HCEC 1CT (cell line): ENCODE measurements at places on chromosomes 16 and 17.

DNA sequence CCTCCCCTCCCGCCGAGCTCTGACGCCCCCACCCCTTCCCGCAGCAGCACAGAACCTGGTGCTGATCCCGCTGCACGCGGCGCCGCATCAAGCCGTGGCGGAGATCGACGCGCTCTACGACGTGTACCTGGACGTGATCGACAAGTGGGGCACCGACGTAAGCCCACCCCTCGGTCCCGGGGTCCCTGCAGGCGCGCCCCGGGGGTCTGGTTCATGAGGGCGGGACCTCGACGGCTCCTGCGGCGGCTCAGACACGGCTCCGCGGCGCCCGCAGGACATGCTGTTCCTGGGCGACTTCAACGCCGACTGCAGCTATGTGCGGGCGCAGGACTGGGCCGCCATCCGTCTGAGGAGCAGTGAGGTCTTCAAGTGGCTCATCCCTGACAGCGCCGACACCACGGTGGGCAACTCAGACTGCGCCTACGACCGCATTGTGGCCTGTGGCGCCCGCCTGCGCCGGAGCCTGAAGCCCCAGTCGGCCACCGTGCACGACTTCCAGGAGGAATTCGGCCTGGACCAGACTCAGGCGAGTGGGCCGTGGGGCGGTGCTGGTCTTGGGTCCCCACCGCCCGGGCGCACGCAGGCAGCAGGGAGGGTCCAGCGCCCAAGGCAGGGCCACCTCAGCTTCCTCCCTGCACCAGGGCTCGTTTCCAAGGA is 1.4 kb downstream of the DNASE1L2 start:
- no peak for DNase-seq

DNA sequence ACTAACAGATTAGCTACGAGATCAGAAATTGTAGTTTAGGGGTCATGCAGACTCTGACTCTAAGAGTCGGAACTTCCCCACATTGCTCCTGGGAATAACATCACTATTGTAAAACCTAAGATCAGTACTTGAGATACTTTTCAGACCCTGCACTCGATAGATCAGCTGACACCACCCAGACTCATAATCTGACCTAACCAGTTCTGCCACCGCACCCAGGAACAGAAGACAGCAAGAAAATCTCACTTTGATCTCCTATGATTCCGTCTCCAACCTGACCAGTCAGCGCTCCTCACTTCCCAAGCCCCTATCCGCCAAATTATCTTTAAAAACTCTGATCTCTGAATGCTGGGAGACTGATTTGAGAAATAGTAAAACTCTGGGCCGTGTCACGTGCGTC is 27.2 kb upstream of the ASGR2 start:
- no peak for DNase-seq

GRCh38 chr17:1970843-1971384 is 54.2 kb downstream of the RTN4RL1 start:
- no peak for DNase-seq

DNA sequence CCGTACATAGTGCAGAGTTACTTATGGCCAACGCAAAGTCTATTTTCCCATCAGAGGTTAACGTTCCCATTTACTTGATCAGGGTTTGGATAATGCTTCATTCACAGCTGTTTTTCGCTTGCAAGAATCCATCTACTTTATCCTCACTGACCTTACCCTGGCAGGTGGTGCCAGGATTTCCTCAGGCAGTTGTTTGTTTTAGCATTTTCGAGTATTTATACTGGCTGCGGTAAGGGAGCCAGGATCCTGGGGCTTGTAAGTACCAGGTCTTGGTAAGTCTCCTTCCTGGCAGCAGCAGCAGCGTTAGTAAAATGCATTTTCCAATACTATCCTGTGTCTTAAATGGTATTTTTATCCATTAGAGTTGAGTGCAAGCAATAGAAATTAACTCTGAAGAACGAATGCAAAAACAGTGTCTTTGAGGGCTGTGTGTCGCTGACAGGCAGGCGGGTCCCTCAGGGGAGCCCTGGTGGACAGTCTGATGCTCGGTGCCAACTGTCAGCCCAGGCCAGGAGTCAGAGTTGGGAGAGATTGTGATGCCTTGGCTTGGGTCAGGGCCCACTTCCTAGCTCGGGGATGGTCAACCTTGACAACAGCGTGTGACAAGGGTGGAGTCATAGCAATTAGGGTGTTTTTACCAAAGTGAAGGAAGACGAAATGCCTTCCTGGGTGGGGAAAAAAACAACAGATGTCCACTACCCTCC is 92.4 kb upstream of the HSBP1 start:
- DNase-seq, result no peak

DNA sequence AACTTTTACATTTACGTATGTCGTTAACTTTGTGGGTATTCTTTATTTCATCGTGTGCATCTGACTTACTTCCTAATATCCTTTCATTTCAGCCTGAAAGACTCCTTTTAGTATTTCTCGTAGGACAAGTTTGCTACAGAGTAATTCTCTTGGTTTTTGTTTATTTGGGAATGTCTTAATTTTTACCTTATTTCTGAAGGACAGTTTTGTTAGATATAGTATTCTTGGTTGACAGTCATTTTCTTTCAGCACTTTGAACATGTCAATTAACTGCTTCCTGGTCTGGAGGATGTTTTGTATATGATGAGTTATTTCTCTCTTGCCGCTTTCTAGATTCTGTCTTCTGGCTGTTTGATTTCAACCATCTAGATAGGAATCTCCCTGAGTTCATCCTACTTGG is 109.2 kb upstream of the NACA2 start:
- DNase-seq, result no peak

DNA sequence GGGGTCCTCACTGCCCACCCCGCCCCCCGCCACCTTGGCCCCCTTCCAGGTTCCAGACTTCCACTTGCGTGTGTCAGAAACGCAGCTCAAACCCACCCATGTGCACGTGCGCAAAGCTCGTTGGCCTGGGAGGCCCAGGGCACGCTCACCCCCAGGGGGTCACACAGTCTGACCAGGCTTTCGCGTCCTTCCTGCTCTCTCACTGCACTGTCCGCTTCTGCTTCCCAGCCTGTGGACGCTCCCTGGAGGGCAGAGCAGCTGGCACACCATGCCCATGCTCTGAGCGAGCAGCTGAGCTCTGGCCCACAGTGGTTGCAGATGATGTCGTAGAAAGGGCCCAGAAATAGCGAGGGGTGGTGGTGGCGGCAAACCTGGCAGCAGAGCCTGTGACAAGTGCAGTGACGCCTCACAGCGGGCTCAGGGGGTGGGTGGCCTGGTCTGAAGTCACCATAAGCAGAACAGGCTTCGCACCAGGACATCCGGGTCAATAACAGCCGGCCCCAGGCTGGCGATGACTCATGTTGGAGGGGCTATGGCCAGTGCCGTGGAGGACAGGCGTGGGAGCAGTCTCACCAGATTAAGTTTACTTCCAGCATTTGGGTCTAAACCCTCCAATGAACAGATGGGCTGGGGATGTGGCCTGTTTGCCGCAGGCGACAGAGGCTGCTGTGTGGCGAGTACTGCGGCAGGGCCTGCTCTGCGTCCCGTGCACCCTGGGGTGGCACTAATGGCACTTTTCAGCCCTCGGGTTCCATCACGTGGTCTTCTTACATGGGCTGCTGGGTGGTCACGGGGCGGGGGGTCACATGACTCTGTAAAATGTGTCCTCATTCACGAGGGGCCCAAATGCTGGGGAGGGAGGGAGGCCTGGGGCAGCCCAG is 49.0 kb downstream of the NT5M start:
- DNase-seq, result peak; percentile 9

DNA sequence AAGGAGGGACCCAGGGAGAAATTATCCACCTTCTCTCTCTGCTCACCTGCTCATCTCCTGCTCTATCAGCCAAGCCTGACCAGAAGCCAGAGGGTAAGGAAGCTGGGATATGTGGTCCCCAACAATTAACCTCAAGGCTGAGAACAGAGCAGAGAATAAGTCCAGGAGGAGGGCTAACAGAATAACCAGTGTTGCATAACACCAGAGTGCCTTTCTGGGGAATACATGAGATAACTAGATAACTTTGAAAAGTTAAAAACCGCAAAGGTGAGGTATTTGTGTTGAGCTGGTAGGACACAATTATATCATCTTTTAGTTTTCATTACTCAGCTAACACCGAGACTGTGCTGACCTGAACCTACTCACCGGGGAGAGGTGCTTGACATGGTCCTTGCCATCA is 180.8 kb downstream of the SALL1 start:
- no peak for DNase-seq

GRCh38 chr16:49282690-49283375 is 1.2 kb upstream of the CBLN1 start:
- DNase-seq, result no peak

DNA sequence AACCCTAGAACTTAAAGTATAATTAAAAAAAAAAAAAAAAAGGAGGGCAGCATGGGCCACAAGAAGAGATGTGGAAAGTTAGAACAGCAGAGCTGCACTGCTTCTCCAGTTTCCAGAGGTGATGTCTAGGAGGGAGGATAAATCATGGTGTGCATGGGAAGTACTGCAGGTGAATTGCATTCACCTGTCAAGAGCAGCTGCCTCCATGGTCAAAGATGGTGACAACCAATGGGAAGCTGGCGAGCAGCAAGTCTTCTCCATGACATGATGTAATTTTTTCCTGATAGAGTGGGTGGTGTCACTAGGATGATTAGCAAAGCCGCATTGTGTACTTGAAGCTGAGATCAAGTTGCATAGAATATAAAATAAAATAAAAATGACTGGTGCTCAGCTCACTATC is 95.6 kb upstream of the HS3ST4 start:
- DNase-seq, result no peak

GRCh38 chr16:8889893-8890548 is 7.9 kb downstream of the LITAFD start:
- DNase-seq, result no peak

DNA sequence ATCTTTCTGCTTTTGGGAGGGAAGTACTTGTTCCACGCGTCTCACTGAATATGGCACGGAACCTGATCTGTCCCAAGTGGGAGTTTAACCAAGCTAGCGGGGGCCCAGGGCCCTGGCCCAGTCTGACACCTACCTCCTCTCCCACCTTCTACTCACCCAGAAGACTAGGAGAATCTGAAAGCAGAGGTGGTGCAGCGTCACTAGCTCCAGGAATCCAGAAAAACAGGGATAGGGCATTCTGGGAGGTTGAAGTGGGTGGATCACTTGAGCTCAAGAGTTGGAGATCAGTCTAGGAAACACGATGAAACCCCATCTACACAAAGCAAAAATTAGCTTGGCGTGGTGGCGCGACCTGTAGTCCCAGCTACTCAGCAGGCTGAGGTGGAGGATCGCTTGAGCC is 163.5 kb upstream of the ZNF267 start:
- no peak for DNase-seq

DNA sequence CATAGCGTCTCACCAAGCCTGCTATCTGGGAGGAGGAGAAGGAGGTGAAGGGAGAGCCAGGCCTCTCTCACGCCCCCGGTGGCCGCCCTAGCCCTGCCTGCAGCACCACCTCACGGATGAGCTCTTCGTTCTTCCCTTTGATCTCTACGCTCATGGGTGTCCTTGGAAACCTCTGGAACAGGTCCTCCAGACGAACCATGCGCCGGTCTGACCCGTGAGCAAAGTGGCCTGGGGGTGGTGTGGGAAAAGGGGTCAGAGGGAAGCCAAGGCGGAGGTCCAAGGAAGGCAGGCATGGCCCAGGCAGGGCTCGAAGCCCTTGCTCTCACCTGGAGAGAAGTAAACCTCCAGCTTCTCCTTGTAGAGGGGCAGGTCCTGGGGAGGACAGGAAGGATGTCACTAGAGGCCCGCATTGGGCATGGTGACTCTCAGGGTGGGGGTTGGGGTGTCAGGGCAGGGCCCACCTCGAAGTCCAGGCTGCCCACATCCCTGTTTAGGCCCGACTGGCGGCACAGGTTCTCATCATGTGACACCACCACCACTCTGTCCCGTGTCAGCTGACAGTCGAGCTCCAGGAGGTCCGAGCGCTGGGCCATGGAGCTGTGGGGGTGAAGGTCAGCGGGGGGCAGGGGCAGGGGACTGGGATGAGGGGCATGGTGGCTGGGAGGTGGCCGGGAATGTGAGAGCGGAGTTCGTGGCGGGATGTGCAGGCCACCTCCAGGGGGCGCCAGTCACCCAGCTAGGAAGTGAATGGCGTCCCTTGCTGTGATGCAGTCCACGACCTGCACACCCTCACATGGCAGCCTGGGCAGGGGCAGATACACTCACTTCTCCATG is 923 bp downstream of the GDPD3 start:
- DNase-seq, result peak; percentile 53

GRCh38 chr17:83064732-83065659 is 14.4 kb upstream of the METRNL start:
- DNase-seq, result no peak
